Activated CD4-positive, alpha-beta T cell treated with anti-CD3 and anti-CD28 coated beads, Interleukin-2, amount 50 U/mL, for 16 hours (primary cell): ENCODE measurements at places on chromosomes 1 and 21.

DNA sequence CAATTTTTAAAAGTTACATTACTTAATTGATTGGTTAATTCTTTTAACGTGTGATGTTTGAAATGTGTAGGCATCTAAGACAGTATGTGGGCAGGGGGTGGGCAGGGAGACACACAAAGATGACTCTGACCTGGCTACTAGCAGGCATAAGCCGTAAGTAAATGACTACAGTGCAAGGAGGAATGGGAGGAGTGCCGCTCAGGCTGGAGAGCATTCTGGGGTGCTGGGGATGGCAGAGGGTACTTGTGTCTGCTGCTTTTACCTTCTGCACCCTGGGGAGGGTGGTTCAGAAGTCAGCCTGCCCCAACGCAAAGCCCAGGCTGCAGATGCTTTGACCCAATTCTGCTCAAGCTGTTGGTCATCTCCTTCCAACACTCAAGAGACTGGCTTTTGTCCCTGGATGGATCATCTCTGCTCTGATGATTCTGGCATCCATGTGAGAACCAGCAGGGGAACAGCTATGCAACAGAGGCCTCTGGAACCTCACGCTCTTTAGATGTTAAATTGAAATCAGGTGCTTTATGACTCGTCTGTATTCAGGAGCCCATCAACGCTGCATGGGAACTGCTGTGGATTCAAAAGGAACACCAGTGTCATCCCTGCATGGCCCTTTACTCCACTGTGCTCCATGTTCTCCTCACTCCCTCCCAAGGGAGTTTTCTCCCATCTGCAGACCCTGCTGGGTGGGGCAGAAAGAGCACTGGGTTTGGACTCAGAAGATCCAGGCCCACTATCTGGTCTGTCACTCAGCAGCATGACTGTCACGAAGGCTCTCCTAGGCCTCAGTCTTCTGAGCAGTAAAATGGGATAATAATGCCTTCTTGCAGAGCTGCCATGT, 78.8 kb downstream of the FAM78B start:
- DNase-seq, result no peak

DNA sequence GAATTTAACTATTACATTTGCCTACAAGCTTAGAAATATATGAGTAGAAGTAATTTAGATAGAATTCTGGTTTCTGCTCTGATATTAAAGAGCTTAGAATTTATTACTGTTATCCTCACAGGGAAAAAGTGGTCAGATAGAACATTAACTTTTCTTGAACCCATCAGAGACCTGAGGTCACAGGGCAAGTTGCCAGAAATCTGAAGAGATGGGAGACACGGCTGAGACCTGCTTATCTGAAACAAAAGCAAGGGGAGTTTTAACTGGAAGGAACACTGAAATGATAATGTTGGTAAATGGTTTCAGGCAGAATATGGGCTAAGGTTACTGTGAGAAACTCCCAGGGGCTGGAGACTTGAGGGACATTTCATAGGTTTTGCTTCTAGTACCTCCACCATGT, 28.0 kb upstream of the USP25 start:
- no peak for DNase-seq

DNA sequence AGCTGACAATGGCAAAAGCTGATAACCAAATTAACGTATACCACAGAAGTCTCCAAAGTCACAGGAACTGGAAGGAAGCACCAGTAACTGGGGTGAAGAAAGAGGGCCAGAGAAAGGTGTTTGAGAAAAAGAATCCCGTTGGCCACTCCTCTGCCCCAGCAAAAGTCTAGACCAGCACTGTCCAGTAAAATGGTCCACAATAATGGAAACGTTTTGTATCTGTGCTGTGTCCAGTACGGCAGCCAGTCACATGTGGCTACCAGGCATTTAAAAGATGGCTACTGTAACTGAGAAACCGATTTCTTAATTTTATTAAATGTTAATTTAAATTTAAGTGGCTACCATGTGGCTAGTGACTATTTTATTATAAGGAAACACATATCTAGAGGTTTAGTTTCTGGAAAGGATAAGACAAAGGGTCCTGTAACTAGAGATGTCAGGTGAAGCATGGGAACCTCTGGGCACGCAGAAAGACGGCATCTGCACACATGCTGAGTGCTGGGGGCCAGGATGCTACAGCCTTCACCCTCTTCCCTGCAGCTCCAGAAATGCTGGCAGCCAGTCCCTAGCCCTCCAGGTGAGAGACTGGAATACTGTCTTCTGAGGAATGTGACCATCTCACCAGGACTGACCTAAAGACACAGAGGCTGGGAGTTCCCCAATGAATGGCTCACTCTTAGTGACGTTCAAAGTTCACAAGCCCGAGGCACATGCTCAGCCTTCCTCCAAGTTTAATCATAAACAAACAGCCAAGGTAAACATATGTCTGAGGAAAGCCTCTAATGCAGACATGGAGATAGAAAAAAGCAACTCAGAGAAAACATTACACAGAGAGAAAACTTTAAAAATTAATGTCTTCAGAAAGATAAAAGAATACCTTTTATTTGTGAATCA, 50.7 kb downstream of the JAK1 start:
- DNase-seq, result no peak

- no peak for DNase-seq
Observed at GRCh38 chr1:80365359-80366021, 1359.0 kb upstream of the ADGRL4 start.

DNA sequence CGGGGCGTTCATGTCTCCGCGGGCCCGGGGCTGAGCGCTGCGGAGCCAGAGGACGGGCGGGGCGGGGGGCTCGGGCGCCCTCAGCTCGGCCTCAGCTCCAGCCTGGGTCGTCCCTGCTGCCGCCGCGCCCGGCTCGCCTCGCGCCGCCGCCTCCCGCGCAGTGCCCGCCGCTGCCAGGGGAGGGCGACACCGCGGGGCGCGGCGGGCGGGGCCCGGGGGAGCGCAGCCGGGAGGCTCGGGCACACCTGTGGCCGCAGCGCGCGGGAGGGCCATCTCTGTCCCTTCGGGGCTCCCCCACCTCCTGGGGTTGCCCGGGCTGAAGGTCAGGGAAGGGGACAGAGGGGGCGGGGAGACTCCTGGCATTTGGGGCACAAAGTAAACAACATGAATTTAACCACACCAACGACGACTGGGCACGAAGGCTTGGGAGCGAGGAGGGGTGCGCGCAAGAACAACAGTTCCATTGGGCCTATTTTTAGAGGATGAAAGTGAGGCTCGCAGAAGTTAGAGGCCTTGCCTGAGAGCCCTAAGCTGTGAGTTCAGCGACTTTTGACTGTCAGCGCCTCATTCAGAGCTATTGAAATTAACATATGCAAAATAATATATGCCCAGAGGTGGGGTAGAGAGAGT, at the start of gene FAM131C:
Gene FAM131C (minus strand): TSS at position 162 of the 630 bp plus-strand sequence. CDS start 209 bp downstream, outside the sequence.
- peak; percentile 11 for DNase-seq

DNA sequence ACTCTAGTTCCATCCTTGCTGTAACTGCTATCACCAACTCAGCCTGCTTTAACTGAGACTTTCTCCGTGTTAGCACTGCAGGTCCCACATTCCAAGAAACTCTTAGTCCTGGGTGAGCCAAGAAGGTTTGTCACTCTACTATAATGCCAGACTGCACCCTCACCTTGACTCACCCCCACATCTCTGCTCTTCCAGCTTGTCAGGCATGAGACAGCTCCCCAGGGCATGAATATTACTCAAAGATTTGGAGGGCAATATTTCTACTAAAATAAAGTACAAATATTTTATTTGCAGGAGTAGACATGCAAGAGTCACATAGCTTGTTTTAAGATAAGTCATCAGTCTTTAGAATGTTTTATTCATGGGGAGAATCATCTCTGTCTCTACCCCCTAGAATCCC, 110.2 kb downstream of the MATN1 start:
- no peak for DNase-seq

DNA sequence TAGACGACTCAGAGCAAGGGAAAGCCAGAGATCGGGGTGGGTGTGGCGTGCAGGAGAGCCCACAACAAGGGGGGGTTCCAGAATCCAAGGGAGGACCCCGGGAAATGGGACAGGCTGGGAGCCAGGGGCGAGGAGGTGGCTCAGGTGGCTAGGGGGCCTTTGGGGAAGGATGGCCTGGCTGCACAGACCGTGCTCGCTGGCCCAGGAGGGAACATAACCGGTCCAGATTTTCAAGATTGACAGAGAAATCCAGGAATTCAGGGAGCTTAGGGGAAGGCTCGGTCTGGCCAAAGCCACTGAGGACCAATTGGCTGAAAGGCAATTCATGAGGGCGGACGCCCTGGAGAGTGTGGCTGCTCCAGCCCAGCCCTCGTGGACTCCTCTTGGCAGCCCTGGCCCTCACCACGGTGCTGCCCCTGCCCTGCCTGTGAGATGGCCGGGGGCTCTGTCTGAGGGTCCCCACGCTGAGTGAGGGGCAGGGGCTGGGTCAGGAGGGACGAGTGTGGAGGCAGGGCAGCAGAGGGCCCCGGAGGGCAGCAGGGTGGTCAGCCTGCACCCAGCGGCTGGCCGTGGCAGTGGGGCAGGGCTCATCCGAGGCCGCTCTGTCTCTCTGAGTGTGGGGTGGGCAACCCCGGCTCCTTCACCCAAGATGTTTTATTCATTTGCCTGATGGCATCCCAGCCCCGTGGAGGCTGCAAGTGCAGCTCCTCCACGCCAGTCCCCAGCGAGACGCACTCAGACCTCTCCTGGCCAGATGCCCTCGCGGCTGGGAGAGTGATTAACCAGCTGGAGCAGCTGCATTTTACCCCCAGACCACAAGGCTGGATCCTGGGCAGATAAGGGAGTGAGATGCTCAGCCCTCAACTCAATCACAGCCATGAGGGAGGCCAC, 5.6 kb upstream of the LRRC3 start:
- DNase-seq, result no peak

DNA sequence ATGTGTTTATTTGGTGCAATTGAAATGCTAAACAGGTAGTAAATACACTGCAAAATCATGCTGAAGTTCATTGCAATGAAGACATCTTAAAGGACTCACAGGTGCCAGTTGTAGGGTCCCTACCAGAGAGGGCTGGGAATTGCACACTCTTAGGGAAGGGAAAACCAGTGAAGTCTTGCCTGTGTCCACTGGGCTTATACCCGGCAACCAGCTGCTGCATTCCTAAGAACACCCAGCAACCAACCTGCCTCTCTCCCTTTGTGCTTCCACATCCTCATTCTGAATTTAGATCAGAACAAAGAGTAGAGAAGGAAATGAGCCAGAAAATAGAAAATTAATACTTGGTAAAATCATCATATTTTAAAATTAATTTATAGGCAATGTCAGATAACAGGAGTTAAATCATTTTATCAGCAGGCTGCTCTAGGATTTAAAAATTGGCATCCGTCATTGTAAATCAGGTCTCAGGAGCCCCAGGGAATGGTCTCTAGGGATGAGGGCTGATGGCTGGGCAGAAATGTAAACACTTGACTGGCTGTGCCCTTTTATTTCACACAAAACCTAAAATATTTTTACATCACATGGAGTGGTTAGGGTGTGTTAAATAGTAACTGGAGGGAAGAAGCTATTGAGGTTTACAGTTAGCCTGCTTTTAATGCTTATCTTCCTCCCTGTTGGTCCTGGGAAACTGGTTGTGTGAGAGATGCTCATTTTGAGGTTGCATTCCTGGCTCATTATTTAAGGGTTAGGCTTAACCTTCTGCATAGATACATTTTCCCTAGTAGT, 31.3 kb downstream of the PTGFRN start:
- no peak for DNase-seq

- DNase-seq, result no peak
Observed at GRCh38 chr1:17158961-17159360, 39.7 kb upstream of the PADI2 start.

- peak; percentile 76 for DNase-seq
Observed at GRCh38 chr1:109277434-109278204, 5.3 kb downstream of the PSRC1 start.

DNA sequence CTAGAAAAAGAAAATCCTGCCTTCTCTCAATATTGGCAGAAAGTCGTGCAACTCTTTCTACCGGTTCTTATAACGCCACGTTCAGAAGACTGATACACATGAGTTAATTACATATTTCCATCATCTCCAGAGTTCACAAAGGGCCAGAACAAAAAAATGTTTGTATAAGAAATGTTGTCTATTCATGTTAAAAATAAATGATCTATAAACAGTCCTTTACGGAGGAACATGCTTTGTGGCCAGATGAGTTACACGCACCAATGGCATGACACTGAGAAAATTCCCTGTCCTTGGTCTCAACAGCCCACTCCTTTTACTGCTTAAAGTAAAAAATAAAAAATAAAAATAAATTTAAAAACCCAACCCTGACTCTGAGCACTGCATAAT, 29.5 kb downstream of the C2CD2 start:
- DNase-seq, result no peak

DNA sequence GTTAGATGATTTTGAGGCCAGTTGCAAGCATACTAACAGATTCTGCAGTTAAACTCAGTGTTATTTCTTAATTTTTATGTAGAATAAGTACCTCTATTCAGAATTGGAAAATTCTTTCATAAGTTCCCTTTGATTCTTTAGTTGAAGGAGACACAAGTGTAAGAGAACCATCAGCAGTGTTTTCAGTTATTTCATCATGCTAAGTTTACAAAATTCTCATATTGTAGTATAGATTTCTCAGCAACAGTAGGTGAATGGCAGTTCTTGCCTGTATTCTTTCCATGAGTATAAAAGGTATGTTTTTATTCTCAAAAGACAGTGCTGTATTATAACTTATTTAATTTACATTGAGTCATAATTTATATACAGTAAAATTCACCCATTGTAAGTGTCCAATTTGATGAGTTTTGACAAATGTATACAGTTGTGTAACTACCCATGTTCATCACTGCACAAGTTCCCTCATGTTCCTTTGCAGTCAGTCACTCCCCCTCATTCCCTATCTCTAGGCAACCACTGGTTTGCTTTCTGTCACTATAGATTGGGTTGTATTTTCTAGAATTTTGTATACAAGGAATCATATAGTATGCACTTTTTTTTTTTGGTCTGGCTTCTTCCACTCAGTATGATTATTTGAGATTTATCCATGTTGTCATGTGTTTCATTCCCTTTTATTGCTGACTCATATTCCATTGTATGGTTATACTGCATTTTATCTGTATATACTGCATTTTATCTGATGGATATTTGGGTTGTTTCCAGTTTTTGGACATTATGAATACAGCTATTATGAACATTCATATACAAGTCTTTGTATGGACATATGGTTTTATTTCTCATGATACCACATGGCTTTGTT, 3.9 kb downstream of the RPS6KC1 start:
- no peak for DNase-seq

GRCh38 chr1:168845140-168845539, 116.1 kb upstream of the DPT start:
- no peak for DNase-seq

- peak; percentile 41 for DNase-seq
Observed at GRCh38 chr1:42945164-42945563, 13.5 kb downstream of the SLC2A1 start.

- peak; percentile 62 for DNase-seq
Observed at GRCh38 chr1:8283058-8283884, 34.6 kb upstream of the SLC45A1 start.

DNA sequence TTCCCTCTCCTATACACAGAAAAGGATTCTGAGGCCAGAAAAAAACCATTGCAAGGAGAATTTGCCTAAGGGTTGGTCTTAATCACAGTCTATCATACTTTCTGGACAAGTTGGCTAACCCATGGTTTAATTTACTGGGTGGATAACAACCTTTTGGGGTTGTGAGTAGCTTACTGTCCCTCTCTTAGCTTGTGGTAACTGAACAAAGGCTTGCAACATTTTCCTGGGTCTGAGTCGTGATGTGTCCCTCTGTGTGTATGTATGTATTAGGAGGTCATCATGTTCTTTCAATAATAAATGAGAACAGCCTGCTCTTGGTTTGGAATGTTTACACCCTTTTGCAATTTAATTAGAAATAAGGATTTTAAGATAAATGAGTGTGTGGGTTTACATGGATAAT, 36.7 kb downstream of the PAPPA2 start:
- no peak for DNase-seq

- DNase-seq, result no peak
Observed at GRCh38 chr1:92998821-92999220, 37.6 kb upstream of the DIPK1A start.
